NB4 (cell line): ENCODE measurements at places on chromosomes 5 and 9.

- DNase-seq, result no peak
These were observed 75.8 kb downstream of the AK8 start for GRCh38 chr9:132802121-132802795.

- DNase-seq, result no peak
These were observed 15.6 kb upstream of the NREP start for GRCh38 chr5:111772456-111773122.

GRCh38 chr9:20125727-20126126 lies 336.9 kb upstream of the SLC24A2 start:
- no peak for DNase-seq

DNA sequence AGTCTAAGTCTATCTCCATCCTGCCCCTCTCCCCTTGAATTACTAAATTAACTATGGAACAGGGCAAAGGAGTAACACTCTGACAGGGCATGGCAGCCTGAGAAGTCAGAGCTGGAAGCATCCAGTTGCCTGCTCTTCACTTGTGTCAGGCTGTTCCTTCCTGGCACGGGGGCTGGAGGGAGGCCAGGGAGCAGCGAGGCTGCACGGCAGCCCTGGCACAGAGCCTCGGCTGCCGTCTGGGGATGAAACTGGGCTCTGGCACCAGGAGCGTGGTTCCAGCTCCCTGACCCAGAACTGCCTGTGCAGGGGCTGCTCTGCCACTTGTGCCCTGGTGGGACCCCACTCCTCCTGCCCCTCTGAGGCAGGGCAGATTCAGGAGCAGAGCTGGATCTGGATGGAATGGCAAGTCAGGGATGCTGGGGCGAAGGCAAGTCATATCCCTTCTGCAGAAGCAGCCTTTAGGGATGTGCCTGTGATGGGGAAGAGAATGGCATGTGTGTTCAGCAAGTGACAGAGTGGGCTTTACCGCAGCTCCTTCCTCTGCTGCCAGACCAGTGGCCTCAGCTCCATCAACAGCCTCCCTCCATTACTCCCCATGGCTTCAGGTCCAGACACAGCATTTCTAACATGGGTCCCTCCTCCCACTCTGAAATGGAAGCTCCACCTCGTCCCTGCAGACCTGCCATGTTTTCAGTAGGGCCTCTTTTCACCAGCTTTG lies 42.2 kb upstream of the PDE8B start:
- no peak for DNase-seq

DNA sequence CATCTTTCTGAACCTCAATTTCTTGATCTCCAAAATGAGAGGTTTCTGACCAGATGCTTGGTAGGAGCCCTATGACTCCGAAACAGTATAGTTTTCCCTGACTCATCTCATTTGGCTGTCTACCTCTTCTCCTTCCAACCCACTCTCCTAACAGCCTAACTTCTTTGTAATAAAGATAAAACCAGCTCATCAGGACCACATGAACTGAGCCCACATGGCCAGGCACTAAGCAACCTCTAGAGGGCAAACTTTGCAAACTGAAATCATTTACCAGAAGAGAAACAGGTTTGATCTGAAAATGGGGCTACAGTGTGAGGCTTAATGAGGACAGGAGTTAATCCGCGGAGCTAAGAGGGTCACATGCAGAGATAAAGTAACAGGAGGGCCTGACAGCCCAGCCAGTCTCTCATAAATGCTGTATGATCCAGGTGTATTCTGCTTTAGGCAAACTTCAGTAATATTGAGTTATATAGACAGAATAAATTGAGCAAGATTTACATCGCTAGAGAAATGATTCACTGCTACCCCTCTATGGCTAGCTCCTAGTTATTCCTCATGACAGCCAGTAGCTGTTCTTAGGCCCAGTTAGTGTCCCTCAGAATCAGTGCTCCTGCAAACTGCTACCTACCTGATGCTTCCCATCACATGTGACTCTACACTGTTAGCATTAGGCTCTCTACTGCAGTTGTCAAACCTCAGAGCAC lies 64.6 kb downstream of the ABCA1 start:
- DNase-seq, result peak; percentile 67
